IMR-90 (cell line): ENCODE measurements at places on chromosomes 4 and X.

DNA sequence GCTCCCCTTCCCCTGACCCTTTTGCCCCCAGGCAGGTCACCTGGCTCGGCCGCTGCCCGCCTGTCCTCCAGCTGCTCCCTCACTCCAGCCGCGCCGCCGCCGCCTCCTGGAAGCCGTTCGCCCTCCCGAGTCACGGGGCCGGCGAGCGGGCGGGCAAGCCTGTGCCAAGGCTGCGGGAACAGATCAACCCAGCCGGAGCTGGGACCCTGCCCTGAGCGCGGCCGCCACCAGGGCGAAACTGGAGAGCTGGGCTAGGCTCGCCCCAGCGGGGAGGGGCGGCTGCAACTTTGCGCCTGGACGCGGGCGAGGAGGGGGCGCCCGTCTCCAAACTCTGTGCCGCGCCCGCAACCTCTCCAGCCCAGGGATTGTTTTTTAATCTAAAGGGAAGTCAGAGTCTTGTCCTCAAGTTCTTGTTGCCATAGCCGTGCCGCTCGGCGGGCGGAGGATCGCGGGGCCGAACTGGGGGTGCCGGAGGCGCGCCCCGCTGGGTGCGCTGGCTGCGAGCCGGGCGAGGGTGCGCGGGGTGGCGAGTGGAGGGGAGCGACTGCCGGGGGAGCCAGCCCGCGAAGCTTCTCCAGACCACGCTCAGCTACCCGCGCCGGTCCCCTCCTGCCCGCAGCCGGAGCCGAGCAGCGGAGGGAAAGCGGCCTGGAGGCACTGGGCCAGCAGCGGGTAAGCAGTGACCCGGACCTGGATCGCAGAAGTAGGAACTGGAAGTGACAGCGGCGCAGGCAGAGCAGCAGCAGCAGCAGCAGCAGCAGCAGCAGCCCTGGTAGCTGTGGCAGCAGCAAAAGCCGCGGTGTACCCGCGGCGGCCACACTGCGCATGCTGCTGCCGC lies 13.4 kb downstream of the ARHGEF6 start:
- peak overlapping the region; percentile 50 for H3K27ac ChIP-seq
- peak; percentile 37 for DNase-seq
- H3K36me3 ChIP-seq: no peaks in the 10 kb centered on the region
- H3K4me3 ChIP-seq: peak overlapping the region; percentile 52
- peaks cover 3% of the 10 kb centered on the region for H3K4me1 ChIP-seq

DNA sequence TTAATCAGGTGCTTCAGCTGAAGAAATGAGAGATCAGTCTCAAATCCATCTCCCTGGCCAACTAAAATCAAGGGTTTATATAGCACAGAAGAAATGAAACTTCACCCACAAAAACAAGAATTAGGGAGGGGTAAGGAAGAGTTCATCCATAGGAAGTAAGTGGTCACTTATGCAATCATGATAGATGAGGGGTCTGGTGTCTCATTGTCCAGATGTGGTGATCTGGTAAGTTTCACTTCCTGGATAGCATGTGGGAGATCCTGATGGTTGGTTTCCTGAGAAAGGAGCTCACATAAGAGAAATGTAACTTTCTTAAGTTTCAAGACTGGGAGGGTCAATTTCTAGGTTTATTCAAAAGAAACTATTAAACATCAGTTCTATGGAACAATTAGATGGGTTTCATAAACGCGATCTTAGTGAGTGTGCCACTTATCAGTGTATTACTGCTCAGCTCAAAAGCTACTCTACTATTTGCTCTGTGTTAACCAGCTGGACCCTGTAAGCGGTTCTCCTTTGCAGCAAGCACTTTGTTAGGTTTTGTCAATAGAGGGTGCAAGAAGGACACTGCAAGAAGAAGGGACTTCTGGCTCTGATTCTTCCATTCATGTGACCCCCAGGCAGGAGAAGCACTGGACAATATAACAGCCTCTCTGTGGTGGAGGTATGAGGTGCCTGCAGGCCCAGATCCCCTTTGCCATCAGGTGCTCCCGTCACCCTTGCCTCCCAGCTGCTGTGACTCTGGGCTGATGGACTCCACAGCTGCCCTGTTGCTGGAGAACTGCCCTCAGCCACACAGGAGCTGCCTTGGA lies 35.4 kb upstream of the HPSE start:
- peaks cover 21% of the 10 kb centered on the region for H3K27me3 ChIP-seq
- DNase-seq: peak; percentile 33
- H3K36me3 ChIP-seq: no peaks in the 10 kb centered on the region

- no peak overlapping the region for H3K27ac ChIP-seq
- H3K27me3 ChIP-seq: no peaks in the 10 kb centered on the region
- H3K36me3 ChIP-seq: no peaks in the 10 kb centered on the region
- DNase-seq: no peak
- peaks cover 5% of the 10 kb centered on the region; the same call in 1 of the 2 replicates for H3K4me1 ChIP-seq
These were observed 80.6 kb downstream of the FBXW7 start for GRCh38 chr4:152455311-152455710.

GRCh38 chr4:181860668-181861067 lies 382.5 kb upstream of the TENM3 start:
- H3K27ac ChIP-seq: no peak overlapping the region
- H3K27me3 ChIP-seq: no peaks in the 10 kb centered on the region
- no peaks in the 10 kb centered on the region; the same call in 1 of the 2 replicates for H3K4me1 ChIP-seq
- H3K36me3 ChIP-seq: no peaks in the 10 kb centered on the region
- DNase-seq: peak; percentile 68
- H3K4me3 ChIP-seq: no peak overlapping the region

- H3K4me3 ChIP-seq: no peak overlapping the region
- H3K27me3 ChIP-seq: no peaks in the 10 kb centered on the region
- H3K27ac ChIP-seq: no peak overlapping the region
- no peaks in the 10 kb centered on the region for H3K4me1 ChIP-seq
- DNase-seq: no peak
These were observed 462.4 kb downstream of the TLL1 start for GRCh38 chr4:166335256-166335938.

DNA sequence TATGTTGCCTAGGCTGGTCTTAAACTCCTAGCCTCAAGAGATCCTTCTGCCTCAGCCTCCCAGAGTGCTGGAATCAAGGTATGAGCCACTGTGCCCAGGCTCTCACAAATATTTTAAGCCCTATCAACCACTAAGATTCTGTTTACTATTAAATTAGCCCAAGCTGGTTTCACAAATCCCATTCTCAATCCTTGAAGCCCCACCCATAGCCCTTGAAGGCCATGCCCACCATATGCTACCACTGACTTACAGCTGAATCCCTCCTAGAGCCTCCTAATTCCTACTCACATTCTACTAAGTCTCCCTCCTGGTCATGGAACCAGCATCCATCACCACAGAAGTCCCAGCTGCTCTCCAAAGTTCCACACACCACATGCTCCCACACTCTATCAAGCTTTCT lies 9.7 kb downstream of the GRIPAP1 start:
- H3K36me3 ChIP-seq: peaks cover 21% of the 10 kb centered on the region; the same call in 1 of the 2 replicates
- no peak for DNase-seq
- no peaks in the 10 kb centered on the region for H3K4me1 ChIP-seq
- no peak overlapping the region for H3K4me3 ChIP-seq
- H3K27ac ChIP-seq: no peak overlapping the region

DNA sequence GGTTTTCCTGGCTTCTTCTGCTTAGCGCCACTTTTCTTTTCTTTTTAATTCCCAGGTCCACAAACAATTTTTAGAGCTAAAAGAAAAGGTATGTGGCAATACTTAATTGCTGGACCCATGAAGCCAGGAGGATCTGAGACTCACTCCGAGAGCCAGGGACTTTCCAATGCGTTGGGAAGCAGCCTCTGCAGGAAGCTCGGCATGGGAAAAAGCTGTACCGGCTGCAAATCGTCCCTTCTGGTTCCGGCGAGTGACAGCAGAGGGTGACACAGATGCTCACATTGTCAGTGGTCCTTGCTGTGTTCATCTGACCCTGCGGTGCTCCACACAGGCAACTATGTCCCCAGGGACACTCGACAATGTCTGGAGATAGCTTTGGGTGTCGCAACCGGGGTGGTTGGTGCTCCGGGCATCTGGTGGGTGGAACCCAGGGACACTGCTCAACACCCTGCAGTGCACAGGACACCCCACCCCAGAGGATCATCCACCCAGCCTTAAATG lies 164.0 kb downstream of the PRKX start:
- peak; percentile 48 for DNase-seq
- peak overlapping the region; percentile 13; the same call in 1 of the 2 replicates for H3K4me3 ChIP-seq
- no peaks in the 10 kb centered on the region for H3K36me3 ChIP-seq
- H3K27ac ChIP-seq: peak overlapping the region; percentile 56; the same call in 1 of the 2 replicates

DNA sequence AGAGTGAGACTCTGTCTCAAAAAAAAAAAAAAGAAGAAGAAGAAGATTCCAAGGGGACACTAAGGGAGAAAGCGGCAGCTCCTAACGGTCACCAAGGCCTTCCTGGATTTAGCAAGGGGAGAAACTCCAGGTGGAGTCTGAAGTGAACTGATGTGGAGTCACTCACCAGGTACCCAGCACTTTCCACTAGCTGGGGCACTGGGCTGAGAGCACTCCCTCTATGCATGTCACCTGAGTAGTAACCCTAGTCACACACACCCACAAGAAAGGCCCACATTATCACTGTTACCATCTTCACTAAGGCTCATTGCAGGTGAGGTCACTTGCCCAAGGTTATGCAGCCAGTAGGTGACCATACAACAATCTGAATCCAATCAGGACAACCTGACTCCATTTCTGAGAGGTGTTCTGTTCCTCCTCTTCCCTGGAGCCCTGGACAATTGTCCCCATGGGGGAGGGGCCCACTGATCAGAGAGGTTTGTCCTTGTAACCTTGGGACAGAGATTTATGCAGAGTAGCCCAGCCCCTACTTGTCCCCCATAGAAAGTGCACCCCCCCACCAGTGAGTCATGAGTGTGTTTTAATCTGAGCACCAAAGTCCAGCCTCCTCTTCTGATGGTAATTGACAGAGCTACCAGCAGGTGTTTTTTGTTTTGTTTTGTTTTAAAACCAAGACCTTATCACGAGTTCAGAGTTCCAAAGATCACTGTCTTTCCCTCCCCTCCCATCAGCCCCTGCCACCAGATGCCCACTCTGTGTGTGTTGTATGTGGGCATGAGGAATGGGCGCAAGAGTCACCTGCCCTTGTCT lies 5.9 kb upstream of the SASH3 start:
- no peaks in the 10 kb centered on the region for H3K36me3 ChIP-seq
- no peak for DNase-seq
- H3K4me3 ChIP-seq: no peak overlapping the region
- H3K27ac ChIP-seq: no peak overlapping the region
- peaks cover 14% of the 10 kb centered on the region for H3K27me3 ChIP-seq

GRCh38 chr4:60173718-60174117 lies 1026.4 kb upstream of the ADGRL3 start:
- H3K4me3 ChIP-seq: no peak overlapping the region
- H3K36me3 ChIP-seq: no peaks in the 10 kb centered on the region
- H3K27ac ChIP-seq: no peak overlapping the region
- no peaks in the 10 kb centered on the region for H3K4me1 ChIP-seq

DNA sequence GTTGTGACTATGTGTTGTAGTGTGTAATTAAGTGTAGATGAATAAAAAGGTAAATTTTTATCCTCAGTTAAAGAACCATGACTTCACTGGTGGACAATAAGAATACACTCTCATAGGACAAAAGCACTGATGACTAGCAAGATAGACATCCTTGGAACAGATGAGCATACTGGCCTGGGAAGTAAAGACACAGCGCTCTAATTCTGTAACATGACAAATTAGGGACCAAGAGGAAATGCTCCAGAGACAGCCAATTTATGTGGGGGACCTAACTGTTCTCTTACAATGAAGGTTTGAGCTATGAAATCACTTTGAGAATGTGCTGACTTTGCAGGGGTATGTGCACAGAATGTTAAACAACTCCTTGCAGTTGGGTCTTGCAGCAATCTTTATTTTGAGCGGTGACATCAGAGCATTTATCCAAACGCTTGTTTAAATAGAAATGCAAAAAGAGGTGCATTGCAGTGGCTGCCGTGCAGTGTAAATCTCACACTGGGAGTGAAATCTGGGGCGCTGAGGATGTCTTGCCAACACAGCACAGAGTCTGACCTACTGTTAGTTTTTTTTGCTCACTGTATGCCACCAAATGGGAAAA lies 109.3 kb downstream of the MAGEC2 start:
- no peaks in the 10 kb centered on the region for H3K4me1 ChIP-seq
- H3K27ac ChIP-seq: no peak overlapping the region
- no peaks in the 10 kb centered on the region for H3K36me3 ChIP-seq
- no peak overlapping the region for H3K4me3 ChIP-seq
- no peaks in the 10 kb centered on the region for H3K27me3 ChIP-seq
- no peak for DNase-seq

GRCh38 chr4:2297606-2298531 lies 36.0 kb upstream of the MXD4 start:
- H3K4me3 ChIP-seq: no peak overlapping the region
- H3K27me3 ChIP-seq: peaks cover 13% of the 10 kb centered on the region
- H3K36me3 ChIP-seq: no peaks in the 10 kb centered on the region

DNA sequence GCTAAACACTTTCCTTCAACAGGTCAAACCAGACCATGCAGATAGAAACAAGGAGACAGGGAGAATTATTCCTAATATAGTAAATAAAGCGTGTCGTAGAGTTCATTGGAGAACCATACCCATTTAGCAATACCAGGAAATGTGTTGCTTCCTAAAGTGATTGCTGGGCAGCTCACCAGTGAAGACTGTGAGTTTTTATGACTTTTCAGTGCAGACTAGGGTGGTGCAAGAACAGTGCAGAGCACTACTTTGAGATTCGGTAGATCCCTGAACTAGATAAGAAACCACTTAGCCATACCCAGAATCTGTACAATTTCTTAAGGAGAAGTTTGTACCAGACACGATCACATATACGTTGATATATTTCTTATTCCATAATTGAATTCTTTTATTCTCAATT lies 87.4 kb downstream of the EMCN start:
- no peaks in the 10 kb centered on the region for H3K4me1 ChIP-seq
- no peaks in the 10 kb centered on the region for H3K36me3 ChIP-seq
- DNase-seq: no peak
- H3K27me3 ChIP-seq: no peaks in the 10 kb centered on the region
- no peak overlapping the region for H3K27ac ChIP-seq

DNA sequence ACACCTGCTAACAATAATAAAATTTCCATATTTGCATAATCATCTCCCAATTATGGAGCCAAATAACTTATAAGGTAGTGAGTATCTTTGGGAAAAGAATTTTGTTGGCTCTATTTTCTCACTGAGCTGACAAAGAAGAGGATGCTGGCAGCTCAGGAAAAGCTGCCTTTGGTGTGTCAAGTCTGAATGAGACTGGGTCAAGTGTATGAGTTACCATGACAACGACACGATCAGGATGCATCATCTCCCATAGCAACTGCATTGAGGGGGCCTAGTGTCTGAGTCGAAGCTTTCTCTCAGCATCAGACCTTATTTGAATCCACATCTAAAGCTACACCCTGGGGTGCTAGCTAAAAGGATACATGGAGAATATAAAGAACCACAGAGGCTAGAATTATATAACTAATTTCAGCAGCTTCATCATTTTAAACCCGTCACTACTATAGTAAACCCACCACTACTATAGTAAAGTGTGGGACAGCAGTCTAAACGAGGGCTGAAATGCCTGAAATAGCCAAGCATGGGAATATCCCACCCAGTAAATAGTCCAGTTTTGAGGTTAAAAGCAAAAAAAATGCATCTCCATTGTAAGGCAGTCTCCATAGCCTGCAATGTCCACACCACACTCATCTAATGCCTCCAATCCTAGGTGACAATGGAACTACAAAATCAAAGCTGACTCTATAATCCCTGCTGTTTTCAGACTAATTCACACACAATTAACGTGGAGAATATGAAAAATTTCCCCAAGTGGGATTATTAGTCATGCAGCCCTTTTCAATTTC lies 16.0 kb downstream of the GSPT2 start:
- H3K27me3 ChIP-seq: peaks cover 4% of the 10 kb centered on the region
- no peaks in the 10 kb centered on the region for H3K36me3 ChIP-seq
- H3K27ac ChIP-seq: no peak overlapping the region
- no peaks in the 10 kb centered on the region for H3K4me1 ChIP-seq

GRCh38 chrX:22666441-22666840 lies 333.3 kb upstream of the DDX53 start:
- peak; percentile 27 for DNase-seq
- no peaks in the 10 kb centered on the region for H3K36me3 ChIP-seq
- no peaks in the 10 kb centered on the region for H3K27me3 ChIP-seq
- no peaks in the 10 kb centered on the region for H3K4me1 ChIP-seq
- H3K27ac ChIP-seq: no peak overlapping the region
